ENCODE measurements at places on chromosomes 4 and X. TPM values are rescaled to one million over a fixed set of nuclear protein-coding genes. Genes with fewer than 3 reads are reported as not detected.

TMPRSS11F gene
- not detected for total RNA-seq

PRRG3 gene
- 0.10 TPM for total RNA-seq

PABPC1L2B gene
- total RNA-seq: not detected

PFKFB1 gene
- not detected for total RNA-seq
